ENCODE measurements at places on chromosomes 1 and 21.

GRCh38 chr1:64073705-64074104 is 129.7 kb upstream of the UBE2U start:
- DNase-seq = peak; percentile 18

DNA sequence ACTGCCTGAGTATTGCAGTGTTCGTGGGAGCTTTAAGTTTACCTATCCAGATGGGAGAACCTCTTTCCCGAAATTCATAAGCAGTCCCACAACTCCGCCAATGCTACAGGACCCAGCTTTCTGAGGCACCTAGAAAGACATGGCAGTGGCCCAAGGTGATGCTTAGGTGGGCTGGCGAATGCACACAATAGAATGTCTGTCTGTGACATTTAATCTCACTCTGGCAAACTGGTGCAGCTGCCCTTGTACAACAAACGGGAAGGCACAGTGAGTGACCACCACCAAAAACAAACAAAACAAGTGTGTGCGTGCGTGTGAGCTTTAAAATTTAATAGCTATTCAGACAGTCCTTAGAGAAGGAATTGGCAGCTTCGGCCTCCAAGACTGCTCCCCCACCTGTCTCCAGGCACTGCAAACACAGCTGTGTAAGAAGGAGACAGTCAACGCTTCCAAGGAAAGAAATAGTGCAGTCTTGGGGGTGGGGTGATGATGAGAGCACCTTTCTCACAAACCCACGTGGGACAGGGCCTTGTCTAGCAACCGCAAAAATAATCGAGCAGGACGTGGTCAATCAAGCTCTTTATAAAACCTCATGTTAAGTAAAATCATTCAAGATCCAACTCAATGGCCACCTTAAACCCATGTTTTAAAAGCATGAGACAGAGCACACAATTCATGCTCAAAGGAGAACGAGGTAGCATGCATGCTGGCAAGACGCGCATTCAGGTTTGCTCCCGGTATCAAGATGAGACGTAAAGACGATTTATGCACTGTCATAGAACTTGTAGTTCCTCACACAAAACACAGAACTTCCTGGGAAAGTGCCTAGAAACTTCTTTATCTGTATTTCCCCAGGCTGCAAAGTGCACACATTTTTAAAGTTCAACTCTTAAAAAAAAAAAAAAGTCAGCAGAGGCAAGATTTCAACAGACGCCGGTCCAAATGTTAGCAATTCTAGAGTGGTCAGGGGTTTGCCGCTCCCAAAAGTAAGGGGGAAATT is 84.1 kb downstream of the TM2D1 start:
- no peak for DNase-seq

GRCh38 chr1:233319272-233319671 is 8.3 kb upstream of the MAP3K21 start:
- no peak for DNase-seq

- no peak for DNase-seq
Measured at GRCh38 chr1:237740846-237741245, 149.9 kb downstream of the ZP4 start.

DNA sequence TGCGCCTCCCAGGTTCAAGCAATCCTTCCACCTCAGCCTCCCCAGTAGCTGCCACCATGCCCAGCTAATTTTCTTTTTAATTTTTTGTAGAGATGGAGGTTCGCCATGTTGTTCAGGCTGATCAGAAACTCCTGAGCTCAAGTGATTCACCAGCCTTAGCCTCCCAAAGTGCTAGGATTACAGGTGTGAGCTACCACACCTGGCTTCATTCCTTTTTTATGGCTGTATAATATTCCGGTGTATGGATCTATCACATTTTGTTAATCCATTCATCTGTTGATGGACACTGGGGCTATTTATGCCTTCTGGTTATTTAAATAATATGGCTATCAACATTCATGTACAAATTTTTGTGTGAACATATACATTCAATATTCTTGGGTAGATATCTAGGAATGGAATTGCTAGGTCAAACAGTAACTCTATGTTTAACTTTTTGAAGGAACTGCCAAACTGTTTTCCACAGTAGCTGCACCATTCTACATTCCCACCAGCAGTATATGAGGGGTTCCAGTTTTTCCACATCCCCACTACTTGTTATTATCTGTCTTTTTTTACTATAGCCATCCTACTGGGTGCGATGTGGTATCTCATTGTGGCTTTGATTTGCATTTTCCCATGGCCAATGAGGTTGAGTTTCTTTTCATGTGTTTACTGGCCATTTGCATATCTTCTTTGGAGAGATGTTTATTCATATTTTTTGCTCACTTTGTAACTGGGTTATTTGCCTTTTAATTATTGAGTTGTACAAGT is 11.0 kb downstream of the SLC27A3 start:
- no peak for DNase-seq

- DNase-seq = no peak
Measured at GRCh38 chr1:162018418-162018817, 5.3 kb downstream of the OLFML2B start.

GRCh38 chr21:14870853-14871149 is 194.0 kb downstream of the NRIP1 start:
- no peak for DNase-seq

- DNase-seq = no peak
Measured at GRCh38 chr21:43626390-43626789, 32.9 kb downstream of the HSF2BP start.

- DNase-seq = no peak
Measured at GRCh38 chr1:205770618-205771017, 4.7 kb downstream of the RAB29 start.

- DNase-seq = no peak
Measured at GRCh38 chr1:15744122-15744679, 1.9 kb downstream of the TMEM82 start.

DNA sequence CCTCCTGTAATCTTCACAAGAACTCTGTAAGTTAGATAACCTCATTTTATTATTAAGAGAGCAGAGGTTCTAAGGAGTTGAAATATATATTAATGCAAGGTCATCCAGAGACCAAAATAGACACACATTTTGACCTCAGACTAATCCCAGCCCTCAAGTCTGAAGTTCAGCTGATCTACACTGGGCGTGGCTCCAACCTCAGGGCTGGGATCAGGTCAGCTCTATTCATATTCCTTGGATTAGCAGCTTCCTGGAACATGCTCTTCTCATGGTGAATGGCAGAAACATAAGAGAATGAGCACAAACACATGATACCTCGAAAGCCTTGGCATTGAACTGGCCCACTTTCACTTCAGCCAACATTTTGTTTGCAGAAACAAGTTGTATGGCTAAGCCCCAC is 200.8 kb upstream of the ST6GALNAC5 start:
- DNase-seq = no peak

GRCh38 chr1:19844731-19845495 is 29.8 kb upstream of the RNF186 start:
- no peak for DNase-seq

- no peak for DNase-seq
Measured at GRCh38 chr1:3101124-3101939, 32.3 kb downstream of the PRDM16 start.

DNA sequence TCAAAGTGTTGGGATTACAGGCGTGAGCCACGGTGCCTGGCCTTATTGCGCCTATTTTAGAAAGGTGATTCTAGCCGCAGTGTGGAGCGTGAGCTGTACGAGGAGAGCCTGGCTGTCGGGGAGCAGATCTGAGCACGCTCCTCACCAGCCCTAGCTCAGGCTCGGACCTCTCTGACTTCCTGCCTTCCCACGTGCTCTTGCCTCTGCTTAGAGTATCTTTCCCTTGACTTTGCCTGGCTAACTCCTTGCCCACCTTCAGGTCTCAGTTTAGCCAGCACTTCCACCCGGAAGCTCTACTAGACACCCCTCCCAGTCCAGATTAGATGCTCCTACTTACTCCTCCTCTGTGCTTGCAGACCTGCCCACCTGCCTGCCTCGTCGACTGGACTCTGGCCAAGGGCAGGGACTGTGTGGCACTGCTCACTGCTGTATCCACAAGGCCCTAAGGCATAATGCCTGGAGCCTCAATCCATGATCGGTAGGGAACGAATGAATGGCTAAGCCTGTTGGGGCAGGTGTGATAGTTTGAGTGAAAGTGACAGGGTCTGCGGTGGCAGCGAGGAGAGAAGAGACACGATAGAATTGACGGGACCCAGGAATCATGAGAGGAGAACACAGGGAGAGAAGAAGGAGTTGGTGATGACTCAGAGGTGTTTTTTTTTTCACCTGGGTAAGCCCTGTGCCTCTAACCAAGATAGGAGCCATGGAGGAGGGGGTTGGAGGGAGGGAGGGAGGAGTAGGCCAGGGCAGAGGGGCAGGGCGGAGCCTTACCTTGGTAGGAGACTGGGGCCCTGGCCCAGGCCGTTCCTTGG is 28.1 kb upstream of the WASF2 start:
- no peak for DNase-seq

GRCh38 chr1:20992322-20993056 is 184.2 kb downstream of the EIF4G3 start:
- no peak for DNase-seq

DNA sequence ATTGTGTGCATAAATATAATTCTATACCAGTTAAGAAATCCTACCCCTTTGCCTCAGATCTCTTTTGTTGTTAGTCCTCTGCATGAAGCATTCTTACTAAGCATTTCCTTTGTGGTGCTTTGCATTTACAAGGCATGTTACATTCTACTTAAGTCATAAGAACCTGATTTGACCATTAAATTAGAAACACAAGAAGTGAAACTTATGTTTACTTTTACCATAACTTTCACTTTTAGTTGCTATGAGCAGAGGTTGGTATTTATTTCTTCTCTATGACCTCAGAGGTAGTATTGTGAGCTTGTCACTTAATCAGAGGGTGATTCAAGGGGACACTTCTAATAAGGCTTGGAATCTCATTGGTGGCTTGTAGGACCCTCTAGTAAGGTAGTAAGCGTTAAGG is 9.0 kb downstream of the FAM20B start:
- DNase-seq = peak; percentile 38

DNA sequence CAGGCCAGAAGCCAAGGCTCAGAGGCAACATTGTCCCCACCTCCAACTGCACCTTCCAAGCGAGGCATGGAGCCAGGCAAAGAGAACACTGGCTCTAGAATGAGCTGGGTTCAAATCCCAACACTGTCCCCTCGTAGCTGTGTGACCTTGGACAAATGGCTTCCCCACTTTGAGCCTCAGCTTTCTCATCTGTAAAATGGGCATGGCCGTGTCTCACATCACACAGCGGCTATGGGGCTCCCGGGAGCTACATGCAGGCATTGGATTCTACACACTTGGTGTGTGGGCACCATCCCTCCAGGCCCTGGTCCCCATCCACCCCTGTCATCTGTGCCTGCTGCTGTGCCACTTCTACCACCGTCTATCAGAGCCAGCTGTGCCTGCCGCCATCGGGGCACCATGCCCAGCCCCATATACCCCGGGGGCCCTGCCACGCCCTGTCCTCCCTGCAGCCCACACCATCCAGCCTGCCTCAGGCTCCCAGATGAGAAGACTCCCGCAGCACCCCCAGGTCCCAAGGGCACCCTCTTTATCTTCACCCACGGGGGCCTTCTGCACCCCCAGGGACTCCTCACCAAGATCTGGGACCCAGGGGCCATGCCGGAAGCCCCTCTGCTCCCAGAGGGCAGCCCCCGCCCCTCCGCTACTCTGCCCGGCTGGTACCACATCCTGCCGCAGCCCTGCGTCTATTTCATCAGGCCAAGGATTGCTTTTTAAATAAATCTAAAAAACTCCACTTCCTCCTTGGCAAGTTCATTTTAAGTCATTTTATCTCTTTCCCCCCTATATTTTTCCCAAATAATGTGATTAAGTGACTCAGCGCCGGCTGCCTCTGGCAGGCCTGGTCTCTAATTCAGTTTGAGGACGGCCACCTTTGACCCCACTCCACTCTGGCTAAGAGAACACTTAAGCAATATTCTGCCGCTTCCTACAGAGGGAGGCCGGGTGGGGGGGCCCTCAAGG is 107.8 kb upstream of the TARDBP start:
- no peak for DNase-seq

DNA sequence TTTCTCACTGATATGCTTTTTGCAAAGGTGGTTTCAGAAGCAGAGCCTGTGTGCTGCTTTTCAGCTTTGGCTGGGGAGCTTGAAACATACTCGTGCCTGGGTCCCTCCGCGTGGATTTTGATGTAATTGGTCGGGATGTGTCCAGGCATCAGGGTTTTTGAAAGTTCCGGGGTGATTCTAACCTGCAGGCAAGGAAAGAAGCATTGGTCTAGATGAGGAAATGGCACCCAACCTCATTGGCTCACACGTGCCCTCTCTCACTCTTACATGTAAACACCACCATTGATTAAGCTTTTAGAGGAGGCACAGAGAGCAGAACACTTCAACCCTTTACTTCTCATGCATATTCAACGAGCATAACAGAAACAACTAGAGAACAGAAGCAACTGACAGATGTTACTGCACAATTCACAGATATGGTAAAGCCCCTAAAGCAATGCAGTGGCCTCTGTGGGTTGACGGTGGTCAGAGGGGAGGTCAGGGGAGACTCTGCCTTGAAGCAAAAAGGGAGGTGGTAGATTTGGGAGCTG is 112.1 kb downstream of the TLR5 start:
- no peak for DNase-seq

GRCh38 chr1:79193211-79194079 is 186.9 kb upstream of the ADGRL4 start:
- DNase-seq = peak; percentile 40

GRCh38 chr1:1019122-1019999 is 559 bp upstream of the AGRN start:
- peak; percentile 87 for DNase-seq

DNA sequence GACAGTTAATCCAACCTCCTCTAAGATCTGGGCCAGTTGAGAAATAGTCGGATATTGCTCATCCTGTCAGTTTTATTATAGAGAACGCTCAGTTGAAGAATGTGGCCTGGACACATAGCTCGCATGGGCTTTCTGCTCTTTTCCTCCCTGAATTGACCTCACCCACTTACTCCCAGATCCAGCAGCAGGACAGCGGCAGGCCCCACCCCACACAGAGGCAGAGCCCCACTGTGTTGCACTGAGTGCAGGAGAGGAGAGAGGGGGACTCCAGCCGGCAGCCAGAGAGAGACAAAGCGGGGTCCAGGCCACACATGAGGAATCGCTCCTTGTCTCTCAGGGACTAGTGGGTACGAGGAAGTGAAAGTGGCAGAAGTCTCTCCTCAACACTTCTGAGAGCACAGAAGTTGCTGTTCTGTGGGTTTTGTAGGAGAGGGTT is 78.6 kb downstream of the LAMC1 start:
- peak; percentile 42 for DNase-seq

GRCh38 chr1:37448691-37449417 is 25.5 kb upstream of the ZC3H12A start:
- peak; percentile 74 for DNase-seq

DNA sequence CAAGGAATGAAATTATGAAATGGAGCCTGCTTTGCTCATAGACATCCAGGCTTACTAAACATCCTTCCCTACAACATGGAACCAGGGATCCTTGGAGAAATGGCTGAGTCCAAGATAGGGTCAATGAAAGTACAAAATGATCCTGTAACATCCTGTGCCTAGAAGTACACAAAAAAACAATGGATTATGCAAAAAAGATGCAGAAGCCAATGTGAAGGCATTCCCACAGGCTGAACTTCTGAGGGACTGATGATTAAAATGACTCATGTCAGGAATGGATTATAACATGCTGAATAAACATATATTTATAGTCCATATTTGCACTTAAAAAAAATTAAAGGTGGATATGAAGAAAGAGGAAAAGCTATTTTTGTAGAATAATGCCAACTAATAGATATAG is 10.4 kb upstream of the HOOK1 start:
- DNase-seq = no peak

All from EL (cell line).